ENCODE measurements at places on chromosomes 7 and 10.

DNA sequence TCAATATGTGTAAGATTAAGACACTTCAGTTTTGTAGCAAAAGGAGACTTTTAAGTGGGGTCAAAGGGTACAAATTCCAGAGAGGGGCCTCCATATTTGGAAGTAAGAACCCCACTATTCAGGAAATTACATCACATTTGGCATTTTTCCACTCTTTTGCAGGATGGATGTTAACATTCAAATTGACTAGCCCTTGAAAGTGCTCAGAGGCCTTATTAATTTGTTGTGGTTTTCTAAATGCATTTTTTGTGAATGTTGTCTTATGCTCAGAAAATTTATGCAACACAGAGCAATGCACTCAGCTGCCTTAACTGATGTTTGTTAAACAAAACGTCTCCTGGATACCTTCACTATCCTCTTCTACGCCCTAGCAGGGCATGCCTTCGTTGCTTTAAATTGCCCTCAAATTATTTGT lies 50.9 kb upstream of the PDLIM1 start:
- DNase-seq = peak; percentile 81

GRCh38 chr10:130429809-130430208 lies 293.6 kb downstream of the GLRX3 start:
- no peak for DNase-seq

DNA sequence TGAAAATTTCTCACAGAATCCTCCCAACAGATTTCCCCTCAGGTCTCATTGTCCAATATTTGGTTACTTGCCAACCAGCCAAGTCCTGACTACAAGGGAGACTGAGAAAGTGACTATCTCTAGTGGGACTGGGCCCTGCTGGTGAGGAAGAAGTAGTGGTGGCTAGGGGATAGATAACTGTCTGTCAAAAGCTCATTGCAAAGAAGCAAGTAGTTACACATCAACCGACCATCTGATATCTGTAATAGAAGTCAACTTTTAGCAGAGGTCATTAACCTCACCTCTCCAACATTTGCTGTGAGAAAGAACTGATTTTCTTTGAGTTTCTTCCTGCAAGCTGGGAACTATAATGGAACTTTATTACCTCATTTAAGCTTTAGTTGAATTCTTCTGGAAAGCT lies 15.2 kb downstream of the STAMBPL1 start:
- no peak for DNase-seq

- peak; percentile 84 for DNase-seq
These were observed 59.0 kb upstream of the SORCS3 start for GRCh38 chr10:104581884-104582601.

GRCh38 chr10:82643601-82644000 lies 768.6 kb downstream of the NRG3 start:
- no peak for DNase-seq

GRCh38 chr10:109593682-109594081 lies 329.6 kb downstream of the XPNPEP1 start:
- peak; percentile 23 for DNase-seq

DNA sequence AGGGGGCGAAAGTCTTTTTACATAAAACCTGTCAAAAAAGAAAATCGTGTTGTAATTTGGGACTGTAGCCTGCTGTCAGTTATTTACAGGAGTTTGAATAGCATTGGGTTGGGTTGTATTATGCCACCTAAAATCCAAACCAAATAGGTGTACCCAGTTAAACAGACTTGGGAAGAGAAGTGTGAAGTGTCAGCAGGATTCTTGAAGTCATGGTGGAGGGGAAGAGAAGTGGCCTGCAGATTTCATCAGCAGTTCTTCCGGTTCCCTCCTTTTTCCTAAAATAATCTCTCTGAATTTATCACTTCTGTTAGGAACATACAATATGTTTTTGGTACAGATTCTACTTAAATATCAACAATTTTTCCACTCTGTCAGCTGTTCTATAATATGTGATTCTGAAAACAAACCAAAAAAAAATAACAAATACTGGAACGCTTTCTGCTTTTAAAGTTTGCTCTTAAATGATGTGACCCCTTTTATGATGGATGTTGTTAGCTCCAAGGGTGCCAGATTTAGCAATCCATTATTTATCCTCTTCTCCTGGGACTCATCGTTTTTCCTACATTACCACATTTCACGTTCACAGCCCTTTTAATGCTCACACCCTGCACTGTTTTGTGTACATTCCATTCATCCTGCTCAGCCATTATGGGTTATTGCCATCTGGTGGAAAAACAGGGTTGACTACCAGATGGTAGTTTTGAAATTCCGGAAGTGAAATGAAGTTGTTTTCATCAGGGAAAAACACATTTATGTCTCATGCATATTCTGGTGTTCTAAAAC lies 18.7 kb upstream of the ARHGAP12 start:
- peak; percentile 92 for DNase-seq
